ENCODE measurements at places on chromosomes 11 and 22.

DNA sequence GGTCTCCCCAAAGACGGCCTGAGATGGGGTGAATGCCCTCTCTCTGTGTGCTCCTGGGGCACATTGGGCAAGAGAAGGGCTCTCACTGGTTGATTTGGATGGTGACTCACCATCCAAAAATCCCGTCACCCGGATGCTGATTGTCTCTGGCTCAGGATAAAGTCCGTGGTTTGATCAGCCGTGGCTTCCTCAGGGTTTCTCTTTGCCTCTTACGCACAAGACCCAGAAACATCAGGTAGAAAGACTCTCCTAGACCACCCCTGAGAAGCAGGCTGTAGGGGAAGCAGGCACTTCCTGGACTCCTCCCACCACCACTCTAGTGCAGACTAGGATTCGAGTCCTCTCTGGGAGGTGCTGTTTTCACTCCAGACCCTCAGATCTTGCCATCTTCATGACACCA, 176.1 kb upstream of the NCAM1 start:
- peak; percentile 42 for DNase-seq

DNA sequence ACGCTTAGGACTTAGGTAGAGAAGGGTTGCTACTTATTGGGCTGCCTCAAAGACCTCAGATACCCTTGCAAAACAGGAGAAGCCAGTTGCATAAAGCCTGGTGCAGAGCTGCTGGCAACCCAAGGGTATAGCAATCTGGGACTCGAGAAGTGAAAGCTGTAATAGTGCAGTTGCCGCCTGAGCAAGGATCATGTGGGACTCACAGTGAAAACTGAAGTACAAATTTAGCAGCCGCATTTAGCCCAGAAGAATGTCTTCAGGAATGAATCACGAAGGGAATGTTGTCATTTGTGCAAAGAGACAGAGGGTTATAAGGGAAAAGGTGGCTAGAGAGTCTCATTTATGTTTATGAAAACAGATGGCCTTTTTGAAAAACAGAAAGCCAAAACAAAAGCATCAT, 267.2 kb downstream of the TENM4 start:
- peak; percentile 33 for DNase-seq

- no peak for DNase-seq
Observed at GRCh38 chr11:108897071-108897481, 232.2 kb downstream of the DDX10 start.

DNA sequence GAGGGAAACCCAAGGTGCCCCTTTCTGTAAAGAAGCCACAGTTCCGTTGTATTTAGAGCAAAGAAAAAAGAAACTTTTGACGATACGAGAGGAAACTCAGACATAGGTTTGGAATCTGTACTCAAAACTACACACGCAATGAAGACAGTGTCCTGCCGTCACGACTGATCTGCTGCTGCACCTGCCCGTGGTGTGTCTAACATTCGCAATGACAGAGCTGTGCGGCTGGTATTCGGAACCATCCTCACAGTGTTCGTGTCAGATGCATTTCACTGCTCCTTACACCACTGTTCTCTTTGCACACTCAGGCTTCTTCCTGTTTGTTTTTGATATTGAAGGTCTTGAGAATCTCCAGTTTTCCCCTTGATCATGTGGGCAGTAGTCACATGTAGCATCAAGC, 84.8 kb downstream of the RTL6 start:
- no peak for DNase-seq

GRCh38 chr11:17606233-17607082, 59.4 kb downstream of the OTOG start:
- no peak for DNase-seq

DNA sequence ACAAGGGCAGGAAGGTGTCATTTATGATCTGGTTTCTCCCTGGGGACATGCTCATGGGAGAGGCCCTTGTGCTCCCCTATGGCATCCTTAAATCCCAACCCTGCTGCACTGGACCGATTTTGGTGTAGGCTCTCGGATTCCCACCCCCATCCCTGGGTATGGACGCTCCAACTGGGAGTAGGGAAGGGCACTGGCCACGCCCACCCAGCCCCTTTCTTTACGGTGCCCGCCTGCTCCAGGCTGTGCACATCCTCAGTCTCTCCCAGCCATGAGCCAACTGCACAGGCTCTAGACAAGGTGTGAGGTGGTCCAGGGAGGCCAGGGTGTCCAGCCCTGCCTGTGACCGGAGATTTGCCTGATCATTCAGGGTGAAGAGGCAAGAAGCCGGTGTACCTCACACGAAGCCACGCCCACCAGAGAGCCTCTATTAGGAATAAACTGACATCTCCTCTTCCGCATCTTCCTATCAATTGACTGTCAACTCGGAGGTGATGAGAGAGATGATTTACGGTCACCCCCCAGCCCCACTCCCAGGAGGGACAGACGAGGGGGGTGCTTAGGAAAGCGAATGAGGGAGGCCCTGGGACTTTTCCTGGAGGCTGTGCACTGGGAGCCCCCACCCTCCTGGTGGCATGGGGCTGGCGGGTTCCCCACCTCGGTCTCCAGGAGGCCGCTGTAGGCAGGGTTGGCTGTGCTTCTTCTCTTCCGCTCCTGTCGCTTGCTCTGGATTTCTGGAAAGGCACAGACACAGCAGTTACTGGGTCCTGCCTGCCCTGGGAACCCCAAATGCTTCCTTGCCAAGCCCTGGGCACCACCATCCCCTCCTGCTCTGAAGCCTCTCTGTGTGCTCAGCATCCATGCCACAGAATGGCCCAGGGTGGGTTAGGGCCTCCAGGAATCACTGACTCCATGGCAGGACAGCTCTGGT, 116.7 kb downstream of the PHF21B start:
- DNase-seq: no peak

Data from fibroblast of skin of left biceps (primary cell).